ENCODE measurements at places on chromosomes 13 and 19.
A peak's percentile ranks its signal among the peaks of the same experiment; 100 is the strongest.

DNA sequence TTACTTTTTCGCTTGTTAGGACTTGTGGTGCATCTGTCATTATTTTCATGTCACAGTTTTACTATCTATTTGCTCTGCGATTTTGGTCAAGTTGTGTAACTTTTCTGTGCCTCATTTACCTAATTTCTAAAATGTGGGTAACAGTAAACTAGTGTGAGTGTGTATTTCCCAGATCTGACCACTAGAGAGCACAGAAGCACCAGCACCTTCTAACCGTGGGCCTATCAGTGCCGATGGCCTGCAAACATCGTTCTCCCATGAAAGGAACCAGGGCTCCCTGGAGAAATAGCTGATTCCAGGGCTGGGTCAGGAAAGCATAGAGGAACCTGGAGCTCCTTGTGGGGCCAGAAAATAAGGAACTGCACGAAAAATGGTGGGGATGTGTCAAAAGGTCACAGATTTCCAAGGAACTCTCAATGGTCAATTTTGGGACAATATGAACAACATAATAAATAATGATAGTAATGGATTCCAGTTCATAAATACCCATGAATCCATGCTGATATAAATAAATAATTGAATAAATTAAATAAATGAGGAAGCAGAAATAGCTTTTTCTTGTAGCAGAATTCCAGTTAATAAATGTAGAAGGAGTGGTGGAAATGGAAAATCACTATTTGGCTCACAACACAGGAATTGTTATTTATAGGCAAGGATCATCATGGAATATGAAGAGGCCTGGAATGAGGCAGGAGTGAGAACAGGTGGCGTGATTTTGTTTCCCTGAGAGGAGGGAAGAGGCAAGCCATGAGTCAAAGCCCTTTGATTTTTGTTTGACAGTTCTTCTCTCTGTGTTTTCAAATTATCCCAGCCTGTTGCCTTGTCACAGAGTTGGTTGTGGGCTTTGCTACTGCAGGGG, 31.1 kb downstream of the CEACAM8 start:
- DNase-seq, result peak; percentile 27

DNA sequence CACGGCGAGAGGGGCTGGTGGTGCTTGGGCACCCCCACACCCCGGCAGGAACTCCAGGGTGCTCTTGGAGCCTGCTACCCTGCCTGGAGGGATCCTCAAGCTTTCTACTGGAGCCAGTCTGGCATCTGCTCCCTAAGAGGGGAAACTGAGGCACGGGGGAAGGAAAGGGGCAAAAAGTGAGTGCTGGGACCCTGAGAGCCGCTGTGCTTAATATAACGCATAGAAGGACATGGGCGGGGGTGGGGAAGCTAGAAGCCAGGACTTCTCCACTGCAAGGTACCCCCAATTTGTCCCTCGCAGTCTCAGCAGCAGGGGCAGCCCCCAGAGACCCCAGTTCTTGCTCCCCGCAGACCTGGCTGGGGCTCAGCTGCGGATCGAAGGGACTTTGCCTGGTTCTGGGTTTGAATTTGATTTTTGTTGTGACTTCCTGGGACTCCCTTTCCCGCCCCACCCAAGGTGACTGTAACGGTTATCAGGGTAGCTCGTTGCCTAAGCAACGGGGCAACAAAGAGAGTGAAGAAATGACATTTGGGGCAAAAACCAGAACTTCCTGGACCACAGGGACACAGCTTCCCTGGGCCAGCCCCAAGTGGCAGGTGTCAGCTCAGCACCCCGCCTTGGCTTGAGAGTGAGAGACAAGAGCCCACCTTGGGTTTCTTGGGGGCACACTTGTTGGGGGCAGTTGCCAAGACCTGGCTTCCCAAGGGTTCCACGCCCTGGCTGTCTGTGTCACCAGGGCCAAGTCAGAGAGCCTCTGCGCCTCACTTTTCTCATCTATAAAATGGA, 638 bp downstream of the ADGRE5 start:
- no peak for DNase-seq

GRCh38 chr13:33251131-33251661, 34.4 kb downstream of the STARD13 start:
- no peak for DNase-seq

- DNase-seq, result no peak
Measured at GRCh38 chr13:113118261-113119021, 4.2 kb upstream of the F10 start.

GRCh38 chr19:29836409-29836825, 24.6 kb downstream of the CCNE1 start:
- no peak for DNase-seq

DNA sequence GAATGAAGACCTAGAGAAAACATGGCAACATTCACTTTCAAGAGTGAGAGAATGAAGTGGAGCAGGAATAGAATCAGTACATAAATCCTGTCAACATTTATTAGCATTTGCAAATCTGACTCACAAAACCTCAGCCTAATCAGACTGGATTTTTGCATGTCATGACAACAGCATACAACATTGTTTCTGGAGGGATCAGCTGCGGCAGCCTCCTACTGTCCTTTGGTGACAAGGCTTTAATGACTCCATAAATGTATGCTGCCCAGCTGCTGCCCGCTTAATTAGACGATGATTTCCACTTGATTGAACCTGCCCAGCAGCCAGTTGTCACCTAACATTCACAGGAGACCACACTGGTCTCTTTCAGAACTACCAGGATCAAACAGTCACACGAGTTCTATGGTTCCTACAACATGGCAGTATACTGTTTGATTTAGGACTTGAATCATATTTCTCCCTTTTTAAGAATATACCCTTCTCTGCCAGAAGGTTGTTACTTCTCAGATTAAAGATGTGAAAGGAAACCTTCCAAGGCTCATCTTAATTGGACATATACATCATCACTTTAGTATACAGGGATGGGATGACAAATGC, 9.3 kb downstream of the EBPL start:
- no peak for DNase-seq

DNA sequence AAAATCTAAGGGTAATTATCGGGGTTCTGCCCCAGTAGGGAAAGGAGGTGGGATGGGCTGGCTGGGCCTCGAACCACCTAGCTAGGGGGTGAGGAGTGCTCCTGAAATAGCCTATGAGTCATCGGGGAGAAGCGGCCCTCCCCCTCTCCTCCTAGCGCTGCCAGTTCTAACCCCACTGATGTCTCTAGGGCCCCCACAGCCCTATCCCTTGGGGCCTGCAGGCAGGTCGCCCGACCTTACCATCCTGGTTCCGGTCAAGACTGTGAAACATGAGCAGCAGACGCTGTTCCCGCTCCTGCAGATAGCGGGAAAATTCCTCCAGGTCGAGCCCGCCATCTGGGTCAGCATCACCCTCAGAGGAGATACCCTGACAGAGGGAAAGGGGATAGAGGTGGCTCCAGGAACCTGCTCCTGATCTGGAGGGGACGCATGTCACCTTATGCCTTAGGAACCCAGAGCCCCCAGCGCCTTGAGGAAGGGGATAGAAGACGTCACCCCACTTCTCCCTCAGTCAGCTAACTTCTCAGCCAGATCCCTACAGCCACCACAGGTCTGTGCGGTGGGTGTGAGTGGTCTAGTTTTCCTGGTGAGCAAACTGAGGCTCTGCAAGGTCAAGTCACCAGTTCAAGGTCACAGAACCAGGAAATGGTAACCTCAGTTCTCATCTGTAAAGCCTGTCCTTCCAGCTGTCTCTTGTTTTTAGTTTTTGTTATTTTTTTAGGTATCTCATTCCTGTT, 1.5 kb downstream of the SLC25A23 start:
- DNase-seq, result no peak

DNA sequence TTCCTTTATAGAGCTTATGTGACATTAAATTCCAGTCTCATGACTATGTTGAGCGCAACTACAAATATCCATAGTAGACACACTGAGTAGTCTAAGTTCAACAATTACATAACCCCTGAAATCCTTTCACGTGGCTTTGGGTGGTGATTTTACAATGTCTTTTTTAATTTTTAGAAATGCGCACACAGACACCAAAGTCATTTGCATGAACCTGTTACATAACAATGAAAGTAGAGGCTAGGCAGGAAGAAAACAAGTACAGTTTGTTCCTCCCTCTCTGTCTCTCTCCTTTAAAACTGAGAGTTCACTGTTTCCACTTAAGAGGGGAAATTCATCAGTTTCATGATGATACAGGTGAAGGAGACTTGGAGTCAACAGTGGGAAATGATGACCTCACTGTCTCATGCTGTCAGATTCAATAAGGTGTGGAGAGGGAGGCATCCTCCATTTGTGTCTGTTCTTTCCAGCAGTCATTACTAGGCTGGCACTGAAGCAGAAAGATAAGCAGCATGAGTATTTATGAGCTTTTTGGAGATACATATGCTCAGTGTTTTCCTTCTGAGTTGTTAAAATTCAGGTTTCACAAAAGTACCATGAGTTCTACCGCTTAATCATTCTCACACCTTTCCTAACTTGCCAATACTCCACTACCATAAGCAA, 201.8 kb downstream of the LHFPL6 start:
- DNase-seq, result no peak

- DNase-seq, result no peak
Measured at GRCh38 chr13:73520566-73521289, 461.9 kb downstream of the KLF5 start.

GRCh38 chr19:18967358-18968146, 26.5 kb upstream of the HOMER3 start:
- DNase-seq, result no peak

DNA sequence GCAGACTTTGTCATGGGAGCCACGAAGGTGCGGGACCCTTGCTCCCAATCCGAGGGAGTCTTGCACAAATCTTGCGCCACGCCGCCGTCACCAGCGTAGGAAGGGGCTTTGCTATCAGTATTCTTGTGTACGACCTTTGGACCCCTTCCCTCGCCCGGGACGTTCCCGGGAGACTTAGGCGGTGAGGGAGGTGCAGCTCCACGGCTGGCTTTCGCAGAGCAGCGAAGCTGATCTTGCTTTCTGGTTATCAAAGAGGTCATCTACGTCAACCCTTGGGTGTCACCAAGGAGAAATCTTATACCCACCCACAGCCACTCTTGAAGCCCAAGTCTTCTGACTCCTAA, 583 bp downstream of the TECR start:
- DNase-seq, result no peak

GRCh38 chr19:54297759-54298305, 15.1 kb downstream of the LILRA5 start:
- no peak for DNase-seq

- no peak for DNase-seq
Measured at GRCh38 chr19:1063030-1063908, 3.7 kb upstream of the ARHGAP45 start.
